ENCODE measurements at places on chromosomes 5 and 9.

GRCh38 chr9:74771262-74771585 lies 116.5 kb downstream of the TRPM6 start:
- DNase-seq: no peak

GRCh38 chr5:58929726-58930125 lies 346.9 kb downstream of the RAB3C start:
- DNase-seq: no peak

DNA sequence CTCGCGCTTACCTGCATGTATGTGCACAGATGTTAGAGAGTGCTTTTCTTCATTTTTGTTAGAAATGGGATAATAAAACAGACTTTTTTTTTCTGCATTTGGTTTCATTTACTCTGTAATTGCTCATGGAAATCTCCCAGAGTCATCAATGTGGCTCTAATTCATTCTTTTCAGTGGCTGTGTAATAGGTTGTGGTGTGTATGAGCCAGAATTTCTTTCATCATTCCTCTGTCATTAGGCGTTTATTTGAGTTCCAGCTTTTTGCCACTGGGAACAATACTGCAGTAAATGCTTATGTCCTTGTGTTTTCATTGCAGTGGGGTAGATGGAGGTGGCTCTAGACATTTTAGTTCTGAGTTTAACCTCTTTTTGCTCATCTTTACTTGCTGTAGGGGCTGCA lies 118.9 kb downstream of the NXNL2 start:
- no peak for DNase-seq

DNA sequence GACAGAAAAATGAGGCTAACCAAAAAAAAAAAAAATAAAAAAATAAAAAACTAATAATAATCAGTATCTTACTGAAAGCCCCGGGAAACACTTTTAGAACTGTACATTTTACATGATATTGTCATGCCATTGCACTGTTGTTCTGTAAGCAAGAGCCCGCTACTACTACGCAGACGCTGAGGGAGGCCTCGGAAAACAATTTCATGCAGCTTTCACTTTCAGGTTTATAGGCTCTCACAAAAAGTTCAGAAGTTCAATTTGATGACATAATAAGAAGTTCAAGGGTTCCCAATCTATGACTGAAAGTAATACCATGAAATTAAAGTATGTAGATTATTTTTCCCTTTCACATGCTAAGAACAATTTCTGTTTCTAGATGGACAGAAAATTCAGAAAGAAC lies 318.3 kb upstream of the ITGA1 start:
- no peak for DNase-seq

DNA sequence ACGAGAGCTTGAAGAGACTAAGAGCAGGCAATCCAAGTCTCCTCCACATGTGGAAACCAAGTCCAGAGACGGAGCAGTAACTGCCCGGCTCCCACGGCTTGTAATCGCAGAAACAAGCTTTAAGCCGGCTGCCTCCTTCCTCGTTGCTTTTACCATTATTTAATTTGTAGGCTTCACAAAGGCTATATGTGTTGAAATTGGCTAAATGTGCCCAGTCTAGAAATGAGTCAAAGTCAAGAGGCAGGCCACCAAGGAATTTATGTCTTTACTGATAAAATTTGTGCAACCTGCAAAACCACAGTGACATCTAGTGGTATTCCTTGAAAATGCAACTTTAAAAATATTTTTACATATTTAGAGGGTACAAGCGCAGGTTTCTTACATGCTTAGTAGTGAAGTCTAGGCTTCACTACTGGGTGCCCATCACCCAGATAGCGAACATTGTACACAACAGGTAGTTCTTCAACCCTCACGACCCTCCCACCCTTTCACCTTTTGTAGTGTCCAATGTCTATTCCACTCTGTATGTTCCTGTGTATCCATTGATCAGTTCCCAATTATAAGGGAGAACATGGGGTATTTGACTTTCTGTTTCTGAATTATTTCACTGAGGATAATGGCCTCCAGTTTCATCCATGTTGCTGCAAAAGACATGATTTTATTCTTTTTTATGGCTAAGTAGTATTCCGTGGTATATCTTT lies 33.5 kb upstream of the EBF1 start:
- no peak for DNase-seq

- no peak for DNase-seq
Observed at GRCh38 chr5:172689801-172690200, 48.7 kb downstream of the NEURL1B start.

DNA sequence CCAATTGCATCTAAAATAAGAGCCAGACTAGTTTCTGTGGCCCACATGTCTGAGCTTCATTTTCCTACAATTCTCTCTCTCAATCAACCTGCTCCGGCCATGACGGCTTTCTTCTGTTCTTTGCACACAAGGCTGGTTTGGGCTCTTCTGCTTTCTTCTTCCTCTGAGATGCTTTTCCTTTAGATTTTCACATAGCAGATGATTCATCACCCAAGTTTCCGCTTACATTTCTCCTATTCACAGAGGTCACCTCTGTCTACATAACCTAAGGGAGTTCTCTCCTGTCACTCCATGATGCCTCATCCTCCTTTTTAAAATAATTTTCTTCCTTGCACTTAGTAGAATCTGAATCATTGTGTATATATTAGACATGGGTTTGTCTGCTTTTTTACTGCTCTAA lies 334.6 kb upstream of the TUSC1 start:
- DNase-seq: no peak

- DNase-seq: no peak
Observed at GRCh38 chr9:122389799-122390481, 19.1 kb downstream of the PTGS1 start.

DNA sequence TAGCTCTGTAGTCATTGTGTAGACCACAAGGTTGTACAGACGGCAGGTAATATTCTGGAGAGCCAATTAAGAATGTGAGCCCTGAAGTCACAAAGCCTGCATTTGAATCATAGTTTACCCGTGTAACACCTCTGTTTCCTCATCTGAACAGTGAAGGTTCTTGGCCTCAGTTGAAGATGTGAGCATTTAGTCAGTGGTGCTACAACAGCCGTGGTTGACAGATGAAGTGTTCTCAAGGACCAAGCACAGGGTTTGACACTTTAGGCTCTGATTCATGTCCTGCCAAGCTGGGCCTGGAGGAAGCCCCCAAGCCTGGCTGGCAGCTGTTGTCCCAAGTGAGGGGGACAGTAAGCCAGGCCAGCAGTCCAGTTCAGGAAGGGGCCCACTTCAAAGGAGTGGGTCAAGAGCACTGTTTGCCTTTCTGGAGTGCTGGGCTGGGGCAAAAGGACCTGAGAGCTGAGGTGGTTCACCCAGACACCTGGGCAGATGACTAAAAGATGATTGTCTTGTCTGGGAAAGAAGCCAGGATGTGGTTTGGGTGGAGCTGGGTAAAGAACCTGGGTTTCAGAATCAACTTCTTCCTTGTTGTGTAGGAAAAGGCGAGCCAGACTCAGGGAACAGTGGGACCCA lies 20.7 kb downstream of the FAXDC2 start:
- no peak for DNase-seq

DNA sequence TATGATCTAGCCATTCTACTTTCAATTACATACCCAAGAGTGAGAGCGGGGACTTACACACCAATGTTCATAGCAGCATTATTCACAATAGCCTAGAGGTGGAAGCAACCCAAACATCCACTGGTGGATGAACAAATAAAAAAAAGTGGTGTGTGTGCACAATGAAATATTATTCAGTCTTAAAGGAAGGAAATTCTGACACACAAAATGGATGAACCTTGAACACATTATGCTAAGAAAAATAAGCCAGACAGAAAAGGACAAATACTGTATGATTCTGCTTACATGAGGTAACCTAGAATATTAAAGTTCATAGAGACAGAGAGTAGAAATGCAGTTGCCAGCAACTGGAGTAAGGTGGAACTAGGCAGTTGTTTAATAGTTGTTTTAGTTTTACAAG lies 22.1 kb downstream of the ETF1 start:
- no peak for DNase-seq

DNA sequence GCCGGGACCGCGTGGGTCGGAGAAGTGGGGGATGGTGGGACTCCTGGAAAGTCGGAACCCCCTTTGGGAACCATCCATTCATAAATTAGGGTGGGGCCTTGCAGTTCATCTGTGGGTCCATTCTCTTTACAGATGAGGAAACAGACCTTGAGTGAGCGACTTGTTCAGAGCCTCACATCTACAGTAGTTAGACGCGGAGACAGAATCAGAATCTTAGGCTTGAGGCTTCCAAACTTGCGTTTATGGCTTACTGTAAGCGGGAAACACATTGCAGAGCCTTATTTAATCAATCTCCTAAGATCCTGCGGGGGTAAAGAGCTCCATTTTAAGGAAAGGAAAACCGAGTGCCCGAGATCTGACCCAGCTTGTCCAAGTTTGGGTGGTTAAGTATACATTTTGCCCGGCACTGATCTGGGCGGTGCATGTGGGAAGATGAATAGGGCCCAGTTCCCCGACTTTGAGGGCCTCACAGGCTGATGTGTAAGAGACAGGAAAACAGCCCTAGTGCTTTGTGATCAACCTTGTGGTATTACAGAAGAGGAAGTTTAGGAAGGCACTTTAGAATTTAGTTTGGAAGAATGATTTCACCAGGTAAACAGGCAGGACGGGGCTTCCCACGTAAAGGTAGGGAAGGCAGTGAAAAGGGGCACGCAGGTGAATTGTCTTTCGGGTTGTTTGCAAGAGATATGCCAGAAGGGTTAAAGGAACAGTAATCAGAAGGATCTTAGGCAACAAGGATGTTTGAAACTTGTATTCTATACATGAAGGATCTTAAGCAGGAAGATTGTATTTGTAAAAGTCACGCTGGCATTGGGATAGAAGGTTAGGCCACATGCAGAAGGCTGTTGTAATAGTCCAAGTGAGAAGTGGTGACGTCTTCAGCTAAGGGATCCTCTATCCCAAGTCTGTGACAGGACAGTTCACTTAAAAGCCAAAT lies 744 bp downstream of the TARS1 start:
- DNase-seq: peak; percentile 1

GRCh38 chr9:86732514-86733171 lies 214.7 kb downstream of the GAS1 start:
- no peak for DNase-seq

GRCh38 chr9:128409978-128410377 lies 10.7 kb upstream of the CERCAM start:
- no peak for DNase-seq

DNA sequence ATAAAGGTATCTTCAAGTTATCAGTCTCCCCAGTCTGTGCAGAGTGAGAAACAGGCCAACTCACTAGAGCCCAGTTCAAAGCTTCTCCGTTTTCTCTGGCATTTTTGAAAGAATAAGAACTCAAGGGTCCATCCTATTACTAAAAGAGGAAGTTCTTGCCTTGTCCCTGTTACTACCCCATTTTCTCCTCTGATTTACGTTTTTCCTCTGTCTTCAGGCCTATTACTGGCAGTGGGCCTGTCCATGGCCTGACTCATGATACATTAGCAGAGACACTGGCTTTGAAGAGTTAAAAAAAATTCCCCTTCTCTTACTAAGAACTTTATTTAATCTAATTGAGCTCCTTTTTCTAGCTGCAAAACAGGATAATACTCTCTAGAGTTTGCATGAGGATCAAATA lies 624.0 kb upstream of the KLF4 start:
- DNase-seq: no peak

DNA sequence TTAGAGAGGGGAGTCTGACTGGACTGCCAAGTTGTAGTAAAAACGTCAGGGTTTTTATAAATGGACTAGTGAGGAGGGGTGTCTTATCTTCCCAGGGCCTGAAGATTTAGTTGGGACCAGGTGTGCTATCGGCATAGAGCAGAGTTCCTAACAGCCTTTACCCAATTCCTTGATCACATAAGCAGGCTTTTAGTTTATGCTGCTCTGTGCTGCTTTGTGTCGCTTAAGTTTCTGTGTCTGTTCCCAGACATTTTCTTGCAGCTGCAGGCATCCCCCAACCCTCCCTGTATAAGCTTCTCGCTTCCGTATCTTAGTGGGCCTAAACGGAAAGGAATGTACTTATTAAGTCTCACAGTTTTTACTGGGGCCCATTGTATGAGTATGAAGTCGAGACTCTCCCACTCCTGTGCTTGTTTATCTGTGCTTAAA lies 2.6 kb upstream of the SMC5 start:
- DNase-seq: no peak

DNA sequence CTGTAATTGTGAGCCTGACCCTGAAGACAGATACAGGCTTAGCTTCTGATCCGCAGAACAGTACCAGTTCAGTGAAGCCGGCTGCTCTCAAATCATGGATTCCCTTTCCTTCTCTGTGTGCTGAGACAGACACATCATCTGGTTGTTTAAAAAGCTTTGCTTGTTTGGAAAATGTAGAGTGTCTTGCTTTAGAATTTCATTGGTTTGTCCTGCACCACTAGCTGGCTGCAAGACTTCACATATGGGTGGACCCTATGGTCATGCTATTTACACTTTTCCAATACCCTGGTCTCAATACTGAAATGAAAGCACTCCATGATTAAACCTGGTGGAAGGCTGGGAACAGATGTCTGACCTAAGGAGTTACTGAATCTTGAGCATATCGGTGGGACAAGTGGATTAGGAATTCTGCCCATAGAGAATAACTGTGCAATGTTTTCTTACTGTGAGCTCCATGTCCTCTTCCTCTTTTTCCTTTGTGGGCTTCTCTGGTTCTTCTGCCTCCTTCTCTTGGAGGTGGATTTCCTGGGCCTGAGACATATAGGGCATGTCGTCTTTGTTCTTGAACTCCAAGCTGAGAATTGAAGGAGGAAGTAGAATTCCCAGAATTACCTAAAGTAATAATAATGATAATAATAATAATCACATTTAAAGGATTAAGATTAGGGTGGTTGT lies 201.1 kb upstream of the KLF9 start:
- DNase-seq: no peak

DNA sequence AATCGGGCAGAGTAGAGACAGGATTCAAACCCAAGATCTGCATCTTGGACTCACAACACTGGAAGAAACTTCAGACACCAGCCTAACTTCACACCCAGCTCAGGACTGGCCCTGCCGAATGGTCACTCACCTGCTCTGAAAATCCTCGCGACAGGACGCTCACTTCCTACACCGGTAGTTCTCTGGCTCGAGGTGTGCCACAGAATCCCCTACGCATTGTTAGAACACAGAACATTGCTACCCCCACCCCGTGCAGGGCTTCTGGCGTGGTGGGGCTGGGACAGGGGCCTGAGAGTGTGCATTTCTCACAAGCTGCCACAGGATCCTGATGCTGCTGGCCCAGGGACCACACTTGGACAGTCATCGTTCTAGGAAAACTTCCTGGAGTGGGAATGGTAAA lies 12.1 kb downstream of the KCNMB1 start:
- DNase-seq: no peak

DNA sequence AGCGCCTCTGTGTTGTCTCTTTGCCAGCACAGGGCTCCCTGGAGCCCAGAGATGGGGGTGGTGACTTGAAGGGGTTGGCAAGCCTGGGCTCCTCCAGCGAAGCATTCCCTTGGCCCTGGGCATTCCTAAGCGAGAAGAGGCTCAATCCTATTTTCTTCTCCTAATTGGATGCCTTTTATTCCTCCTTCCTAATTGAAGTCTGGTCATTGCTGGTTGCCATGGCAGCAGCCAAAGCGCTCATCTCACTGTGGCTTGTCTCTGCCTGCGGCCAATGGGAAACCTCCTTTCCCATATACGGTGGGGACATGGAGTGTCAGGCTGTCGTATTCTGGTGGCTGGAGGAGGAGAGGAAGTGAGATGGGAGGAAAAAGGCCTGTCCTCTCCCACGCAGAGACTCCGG lies 52.3 kb upstream of the RARS1 start:
- DNase-seq: no peak

Measured in stimulated activated CD8-positive, alpha-beta memory T cell treated with anti-CD3 and anti-CD28 coated beads, Interleukin-4, amount 100 ng/mL, for 1 hour (primary cell).